Stimulated activated CD4-positive, alpha-beta T cell treated with anti-CD3 and anti-CD28 coated beads, Interleukin-2, amount 100 ng/mL, for 48 hours (primary cell): ENCODE measurements at places on chromosomes 2 and 18.

GRCh38 chr18:9838144-9838877, 47.5 kb upstream of the TXNDC2 start:
- DNase-seq, result no peak

- DNase-seq, result no peak
Observed at GRCh38 chr18:50475538-50476193, 84.2 kb upstream of the MAPK4 start.

DNA sequence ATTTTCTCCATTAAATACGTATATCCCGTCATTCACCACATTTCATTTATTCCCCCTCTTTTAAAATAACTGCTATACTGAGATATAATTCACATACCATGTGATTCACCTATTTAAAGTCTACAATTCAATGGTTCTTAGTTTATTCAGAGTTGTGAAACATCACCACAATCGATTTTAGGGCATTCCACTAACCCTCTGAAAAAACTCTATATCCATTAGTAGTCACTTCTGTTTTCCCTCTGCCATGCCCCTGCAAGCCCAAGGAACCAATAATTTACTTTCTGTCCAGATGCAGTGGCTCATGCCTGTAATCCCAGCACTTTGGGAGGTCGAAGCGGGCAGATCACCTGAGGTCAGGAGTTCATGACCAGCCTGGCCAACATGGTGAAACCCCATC, 95.5 kb upstream of the FZD5 start:
- DNase-seq, result no peak

DNA sequence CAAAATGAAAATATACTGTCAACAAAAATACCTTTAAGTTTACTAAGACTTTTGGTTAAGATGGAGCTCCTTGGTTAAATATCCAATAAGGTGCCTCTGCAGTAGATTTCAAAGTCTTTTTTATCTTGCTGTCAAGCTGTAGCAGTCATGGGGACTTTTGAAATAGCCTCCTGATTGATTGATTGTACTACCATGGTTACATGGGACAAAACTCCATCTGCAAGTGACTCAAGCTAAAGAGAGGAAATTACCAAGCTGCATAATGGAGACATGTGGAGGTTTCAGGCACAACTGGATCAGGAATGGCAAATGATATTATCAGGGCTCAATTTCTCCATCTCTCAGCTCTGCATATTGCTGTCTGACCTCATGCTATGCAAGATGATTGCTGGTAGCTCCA, 73.4 kb upstream of the ST8SIA3 start:
- no peak for DNase-seq

GRCh38 chr2:10787176-10787968, 25.2 kb downstream of the PDIA6 start:
- DNase-seq, result peak; percentile 23

DNA sequence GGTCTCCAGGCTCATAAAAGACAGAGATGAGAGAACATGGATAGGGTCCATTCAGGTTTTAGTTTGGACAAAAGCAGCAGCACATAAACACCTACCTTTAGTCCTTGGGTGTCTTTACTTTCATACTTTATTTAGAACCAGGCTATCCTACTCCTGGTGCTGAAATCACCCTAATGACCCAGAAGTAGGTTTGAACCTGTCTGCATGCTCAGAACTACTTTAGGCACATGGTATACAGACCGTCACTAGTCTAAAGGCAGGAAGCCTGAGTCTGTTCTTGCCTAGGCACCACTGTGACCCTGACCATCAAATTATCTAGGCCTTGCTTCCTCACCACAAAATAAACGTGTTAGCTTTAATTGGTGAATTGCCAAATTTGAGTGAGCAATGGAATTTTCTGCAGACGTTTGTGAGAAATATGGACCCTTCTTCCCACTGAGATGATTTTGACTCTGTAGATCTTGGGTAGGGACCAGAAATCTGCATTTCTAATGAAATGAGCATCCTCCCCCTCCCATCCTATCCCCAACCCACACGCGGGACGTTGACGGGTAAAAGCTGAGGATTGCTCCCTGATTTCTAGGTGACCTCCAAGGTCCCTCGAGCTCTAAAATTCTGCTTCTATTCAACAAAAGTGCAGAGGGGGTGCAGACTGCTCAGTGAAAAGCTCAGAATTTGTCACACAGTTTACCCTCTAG, 75.1 kb downstream of the PLEKHM3 start:
- DNase-seq, result no peak

DNA sequence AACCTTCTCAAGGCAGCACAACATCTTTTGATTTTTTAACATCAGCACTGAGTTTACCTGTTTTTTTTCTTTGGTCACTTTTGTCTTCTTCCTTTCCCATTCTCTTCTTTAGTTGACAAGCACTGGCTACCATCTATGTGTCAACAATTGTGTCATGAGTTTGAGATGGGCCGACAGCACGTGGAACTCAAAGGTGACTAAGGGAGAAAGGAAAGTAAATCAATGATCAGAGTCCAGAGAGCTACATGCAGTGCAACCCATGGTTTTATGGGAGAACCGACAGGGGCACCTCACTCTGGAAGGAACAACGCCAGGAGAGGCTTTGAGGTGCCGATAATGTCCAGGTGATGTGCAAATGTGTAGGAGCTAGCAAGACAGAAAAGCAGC, 755.5 kb downstream of the RNF144A start:
- DNase-seq, result no peak

- peak; percentile 31 for DNase-seq
Observed at GRCh38 chr18:35355140-35355618, 11.0 kb upstream of the ZNF24 start.

DNA sequence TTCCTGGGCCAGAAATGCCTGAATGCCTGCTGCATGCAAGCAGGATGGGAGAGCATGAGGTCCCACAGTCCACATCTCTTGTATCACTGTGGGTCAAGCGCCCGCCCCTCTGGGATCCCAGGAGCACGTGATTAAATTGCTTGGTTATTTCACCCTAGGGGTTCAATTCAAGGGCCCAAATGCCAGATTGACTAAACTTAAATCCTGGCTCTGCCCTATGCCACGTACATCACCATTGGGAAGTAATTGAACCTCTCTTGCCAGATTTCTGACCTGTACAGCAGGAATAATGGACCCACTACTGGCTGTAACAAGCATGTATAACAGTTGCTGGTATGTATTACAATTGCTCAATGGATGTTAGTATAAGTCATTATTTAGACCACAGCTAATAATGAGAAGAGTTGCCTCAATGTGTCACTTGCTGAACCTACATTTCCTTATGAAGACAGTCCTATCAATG, 19.9 kb downstream of the FHL2 start:
- DNase-seq, result no peak

DNA sequence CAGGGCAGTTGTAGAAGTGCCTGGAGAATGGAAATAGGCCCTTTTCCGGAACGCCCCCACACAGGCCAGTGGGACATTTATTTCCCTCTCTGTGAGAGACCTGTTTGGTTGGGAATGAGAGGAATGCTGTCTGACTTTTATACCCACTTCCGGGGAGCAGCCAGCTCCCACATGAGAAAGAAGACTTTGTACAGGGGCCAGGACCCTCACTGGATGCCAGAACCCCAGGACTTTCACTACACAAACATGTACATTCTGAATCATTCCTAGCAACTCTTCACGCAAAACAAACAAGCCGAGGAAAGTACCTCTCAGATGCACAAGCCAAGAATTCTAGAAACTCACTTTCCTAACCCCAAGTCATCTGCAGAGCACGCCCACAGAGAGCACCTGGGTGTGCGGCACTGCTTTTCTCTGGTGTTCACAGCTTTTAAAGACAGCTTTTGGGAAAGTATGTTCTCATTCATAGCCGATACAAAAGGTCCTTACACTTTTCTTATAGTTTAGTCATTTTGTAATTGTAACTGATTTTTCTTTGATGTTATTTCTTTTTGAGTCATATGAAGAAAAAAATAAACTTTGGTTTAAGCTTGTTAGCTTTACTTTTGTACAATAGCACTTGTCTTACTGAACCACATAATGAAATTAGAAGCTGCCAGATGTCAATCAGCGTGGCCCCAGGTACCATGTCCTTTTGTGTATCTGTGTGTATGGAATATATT, 856.1 kb upstream of the ID2 start:
- DNase-seq, result peak; percentile 35

- no peak for DNase-seq
Observed at GRCh38 chr18:61736133-61736532, 156.7 kb downstream of the RNF152 start.

GRCh38 chr2:55073000-55073983, 23.0 kb upstream of the RTN4 start:
- DNase-seq, result no peak

GRCh38 chr18:23970161-23971096, 44.1 kb upstream of the TTC39C start:
- no peak for DNase-seq

DNA sequence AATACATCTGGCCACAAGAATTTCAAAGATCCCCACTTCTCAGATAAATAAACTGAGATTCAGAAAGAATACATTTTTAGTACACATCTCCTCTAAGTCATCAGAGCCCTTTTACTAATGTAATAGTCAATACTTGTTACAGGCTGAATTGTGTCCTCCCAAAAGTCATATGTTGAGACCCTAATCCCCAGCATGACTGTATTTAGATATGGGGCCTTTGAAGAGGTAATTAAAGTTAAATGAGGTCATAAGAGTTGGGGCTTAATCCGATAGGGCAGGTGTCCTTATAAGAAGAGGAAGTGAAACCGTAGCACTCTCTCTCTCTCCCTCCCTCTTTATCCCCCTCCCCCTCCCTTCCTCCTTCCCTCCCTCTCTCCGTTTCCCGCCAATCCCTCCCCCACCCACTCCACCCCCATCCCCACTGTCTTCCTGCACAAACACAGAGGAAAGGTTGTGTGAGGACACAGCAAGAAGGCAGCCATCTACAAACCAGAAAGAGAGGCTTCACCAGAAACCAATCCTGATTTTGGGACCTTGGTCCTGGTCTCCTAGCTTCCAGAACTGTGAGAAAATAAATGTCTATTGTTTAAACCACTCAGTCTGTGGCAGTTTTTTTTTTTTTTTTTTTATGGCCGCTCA, 66.6 kb upstream of the ZNF397 start:
- DNase-seq, result no peak

DNA sequence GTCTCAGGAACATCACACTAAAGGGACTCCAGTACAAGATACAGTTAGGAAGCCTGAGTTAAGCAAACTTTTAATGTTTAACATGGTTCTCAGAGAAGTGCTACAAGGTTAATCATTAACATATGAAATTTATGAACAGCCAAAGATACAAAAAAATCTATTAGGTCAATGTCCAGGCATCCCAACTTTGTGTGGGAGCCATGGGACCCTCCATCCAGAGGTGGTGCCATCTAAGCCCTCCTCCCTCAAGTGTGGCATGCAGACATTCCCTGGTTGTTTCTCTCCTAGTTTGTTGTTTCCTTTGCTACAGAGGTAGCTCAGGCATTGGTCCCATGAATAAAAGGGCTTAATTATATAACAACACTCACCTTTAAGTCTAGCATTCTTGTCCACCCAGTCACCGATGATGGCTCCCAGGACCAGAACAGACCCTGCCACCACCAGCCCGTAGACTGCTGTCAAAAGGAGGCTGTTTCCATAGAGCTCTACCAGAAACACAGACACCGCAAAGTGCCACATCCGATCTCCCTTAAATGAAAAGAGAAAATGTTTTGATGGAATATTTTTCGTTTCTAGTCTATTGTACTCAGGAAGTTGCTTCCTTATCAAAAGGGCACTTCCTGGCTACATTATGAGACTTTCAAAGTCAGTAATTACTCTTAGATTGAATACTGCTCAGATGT, 5.7 kb downstream of the SLC40A1 start:
- DNase-seq, result no peak

DNA sequence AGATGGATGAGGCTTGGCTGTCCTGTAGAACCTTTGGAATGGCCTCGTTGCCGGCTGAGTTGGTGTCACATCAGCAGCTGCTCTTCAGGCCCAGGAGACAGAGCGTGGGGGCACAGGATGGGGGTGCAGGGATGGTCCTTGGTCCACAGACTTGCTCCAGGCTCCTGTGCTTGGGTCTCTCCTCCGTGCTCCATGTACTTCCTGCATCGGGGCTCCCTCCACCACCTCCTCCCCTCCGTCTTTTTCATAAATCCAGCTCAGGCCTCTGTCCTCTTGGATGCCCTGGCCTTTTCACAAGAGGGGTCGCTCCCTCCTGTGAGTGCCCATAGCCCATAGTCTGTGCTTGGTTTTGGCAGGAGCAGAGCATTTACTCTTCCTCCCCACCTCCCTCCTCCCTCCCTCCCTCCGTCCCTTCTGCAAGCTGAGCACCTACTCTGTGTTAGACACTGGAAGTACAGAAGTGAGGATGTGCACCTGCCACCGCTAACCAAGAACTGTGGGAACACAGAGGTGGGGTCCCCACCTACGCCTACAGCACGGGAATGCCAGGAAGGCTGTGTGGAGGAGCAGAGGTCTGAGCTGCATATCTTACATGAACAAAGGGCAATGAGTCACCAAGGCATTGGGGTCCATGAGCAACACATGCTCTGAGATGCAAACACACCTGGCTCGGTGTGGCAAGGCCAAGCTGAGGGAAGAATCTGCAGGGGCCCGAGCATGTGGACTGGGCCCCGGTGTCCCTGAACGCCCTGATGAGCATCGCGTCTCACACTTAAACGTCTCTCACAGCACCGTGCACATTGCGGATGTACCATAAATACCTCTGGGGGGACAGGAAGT, 458.7 kb upstream of the HS6ST1 start:
- no peak for DNase-seq

DNA sequence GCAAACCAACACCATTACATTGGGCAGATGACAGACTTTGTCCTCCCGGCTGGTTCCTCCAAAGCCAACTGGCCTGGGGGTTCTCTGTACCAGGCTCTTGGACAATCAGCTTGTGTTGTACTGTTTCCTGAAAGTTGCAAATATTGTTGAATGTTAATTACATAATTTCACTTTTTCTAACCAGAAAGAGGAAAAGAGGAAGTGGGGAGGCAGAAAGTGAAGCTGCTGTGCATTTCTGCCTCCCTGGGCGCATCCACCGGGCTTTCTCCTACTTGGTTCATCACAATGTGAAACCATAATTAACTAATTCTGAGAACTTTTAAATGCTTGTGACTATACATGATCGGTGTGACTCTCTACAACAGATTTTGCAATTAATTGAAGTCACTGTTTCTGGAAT, 10.1 kb downstream of the TWIST2 start:
- DNase-seq, result no peak

GRCh38 chr2:101698844-101699754, 1.6 kb downstream of the MAP4K4 start:
- no peak for DNase-seq

- DNase-seq, result no peak
Observed at GRCh38 chr2:155151472-155151871, 453.0 kb downstream of the KCNJ3 start.

DNA sequence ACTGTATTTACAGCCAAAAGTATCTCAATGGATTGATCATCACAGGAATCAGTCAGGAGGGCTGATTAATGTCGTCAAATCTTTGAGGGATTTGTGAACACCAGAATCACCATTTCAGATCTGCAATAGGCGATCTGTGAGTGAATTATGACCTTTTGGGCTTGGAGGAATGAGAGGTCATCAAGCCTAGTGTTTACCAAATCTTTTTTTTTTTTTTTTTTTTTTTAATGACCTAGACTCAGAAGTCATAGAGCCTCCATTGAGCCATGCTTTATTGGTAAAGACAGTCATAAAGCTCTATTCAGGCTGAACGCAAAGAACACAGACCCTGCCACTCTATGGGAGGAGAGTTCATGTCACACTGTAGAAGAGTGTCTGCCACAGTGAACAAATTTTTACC, 97.7 kb downstream of the SOCS6 start:
- no peak for DNase-seq
